ENCODE measurements at places on chromosomes 11 and 22.

DNA sequence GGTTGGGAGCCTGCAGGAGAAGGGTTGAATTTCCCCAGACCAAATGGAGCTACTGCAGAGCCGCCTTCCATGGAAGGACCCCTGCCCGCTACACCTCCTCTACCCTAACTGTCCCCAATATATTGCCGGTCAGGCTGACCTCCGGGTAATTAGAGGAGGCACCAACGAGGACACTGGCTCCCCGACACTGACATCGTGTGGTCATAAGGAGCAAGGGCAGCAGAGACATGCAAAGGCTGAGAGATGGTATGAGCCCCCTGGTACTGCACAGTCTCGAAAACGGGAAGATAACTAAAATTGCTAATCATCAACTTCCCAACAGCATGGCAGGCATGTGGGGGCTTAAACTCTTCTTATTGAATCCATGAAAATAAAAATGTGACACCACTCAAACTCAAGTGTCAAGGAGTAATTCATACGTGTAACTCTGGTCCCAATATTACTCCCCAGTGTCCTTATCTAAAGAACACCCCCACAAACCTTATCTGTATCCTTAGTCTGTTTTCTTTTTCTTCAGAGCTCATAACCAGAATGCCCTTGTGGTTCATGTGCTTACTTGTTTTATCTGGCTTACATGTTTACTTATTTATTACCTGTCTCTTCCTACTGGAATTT lies 4.4 kb downstream of the CAVIN3 start:
- no peak for DNase-seq

- DNase-seq = no peak
Observed at GRCh38 chr11:134101282-134101681, 32.4 kb downstream of the JAM3 start.

- no peak for DNase-seq
Observed at GRCh38 chr11:10693509-10694081, at the start of gene IRAG1. Gene IRAG1 (minus strand): TSS chr11:10693755. CDS start chr11:10693602, 153 bp downstream.

- no peak for DNase-seq
Observed at GRCh38 chr11:8863838-8864237, 47.2 kb upstream of the AKIP1 start.

- DNase-seq = no peak
Observed at GRCh38 chr11:18171377-18172000, 1.1 kb upstream of the MRGPRX4 start.

GRCh38 chr11:70134490-70134889 lies 56.4 kb downstream of the ANO1 start:
- no peak for DNase-seq

DNA sequence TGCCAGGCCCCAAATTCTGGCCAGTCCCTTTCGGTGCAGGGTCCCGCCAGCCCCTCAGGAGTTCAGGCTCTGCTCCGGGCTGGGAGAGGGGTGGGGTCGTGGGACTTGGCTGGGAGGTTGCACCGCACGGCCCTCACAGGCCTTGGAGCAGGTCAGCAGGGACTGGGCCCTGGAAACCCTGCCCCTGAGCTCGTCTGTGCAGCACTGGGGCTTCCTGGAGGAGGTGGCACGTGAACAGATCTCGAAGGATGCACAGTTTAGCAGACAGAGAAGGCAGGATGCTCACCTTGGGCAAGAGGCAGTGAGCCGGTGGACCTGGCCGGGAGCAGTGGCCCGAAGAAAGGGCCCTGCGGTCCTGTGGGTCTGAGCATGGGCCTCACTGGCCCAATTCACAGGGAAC lies 70.0 kb downstream of the WNT7B start:
- DNase-seq = no peak

DNA sequence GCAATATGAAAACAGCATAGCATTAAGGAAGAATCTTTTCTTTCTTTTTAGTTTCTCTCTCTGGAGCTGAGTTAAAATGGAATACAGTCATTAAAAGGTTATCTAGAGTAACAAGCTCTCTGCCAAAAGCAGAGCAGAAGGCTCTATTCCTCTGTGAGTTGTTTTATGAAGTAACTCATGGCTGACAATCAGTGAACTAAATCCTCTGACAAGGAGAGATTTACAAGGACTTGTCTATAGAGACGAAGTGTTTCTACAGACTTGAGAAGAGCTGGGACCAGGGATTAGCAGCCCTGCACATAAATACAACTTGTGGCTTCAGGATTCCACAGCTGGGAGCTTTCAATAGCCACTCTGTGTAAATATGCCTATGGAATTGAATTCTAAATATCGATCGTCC lies 192.5 kb upstream of the RAG2 start:
- DNase-seq = no peak

DNA sequence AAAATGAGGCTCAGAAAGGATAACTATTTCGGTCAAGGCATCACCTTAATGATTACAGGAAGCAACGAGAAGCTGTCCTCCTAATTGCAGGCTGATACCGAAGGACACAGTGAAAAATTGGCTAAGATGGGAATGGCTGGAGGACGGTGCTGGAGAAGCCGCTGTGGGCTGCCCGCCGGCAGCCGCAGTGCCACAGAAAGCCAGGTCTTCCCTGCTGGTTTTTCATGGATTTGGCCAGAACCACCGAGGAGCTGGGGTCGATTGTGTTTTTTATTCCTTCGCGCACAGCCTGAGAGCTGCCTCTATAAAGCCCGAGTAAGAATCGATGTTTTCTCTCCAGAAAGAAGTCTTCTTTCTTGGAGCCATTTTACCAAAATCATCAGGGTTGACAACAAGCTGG lies 1484.2 kb downstream of the BRD1 start:
- no peak for DNase-seq
